Left kidney (tissue), 8 donors: ENCODE measurements at places on chromosomes 6 and 20. TPM values are rescaled to one million over a fixed set of nuclear protein-coding genes. Genes with fewer than 3 reads are reported as not detected.

The LCA5 gene
- polyA plus RNA-seq, result 11.0 TPM

The SLC26A8 gene
- polyA plus RNA-seq, result 0.47 TPM

The ABHD12 gene
- polyA plus RNA-seq, result 50.4 TPM

The ATP6V1G2 gene
- polyA plus RNA-seq, result 8.6 TPM

The CRIP3 gene
- polyA plus RNA-seq, result 7.3 TPM

The PTCHD4 gene
- 1.8 TPM for polyA plus RNA-seq

The LPA gene
- 0.30 TPM for polyA plus RNA-seq

DNA sequence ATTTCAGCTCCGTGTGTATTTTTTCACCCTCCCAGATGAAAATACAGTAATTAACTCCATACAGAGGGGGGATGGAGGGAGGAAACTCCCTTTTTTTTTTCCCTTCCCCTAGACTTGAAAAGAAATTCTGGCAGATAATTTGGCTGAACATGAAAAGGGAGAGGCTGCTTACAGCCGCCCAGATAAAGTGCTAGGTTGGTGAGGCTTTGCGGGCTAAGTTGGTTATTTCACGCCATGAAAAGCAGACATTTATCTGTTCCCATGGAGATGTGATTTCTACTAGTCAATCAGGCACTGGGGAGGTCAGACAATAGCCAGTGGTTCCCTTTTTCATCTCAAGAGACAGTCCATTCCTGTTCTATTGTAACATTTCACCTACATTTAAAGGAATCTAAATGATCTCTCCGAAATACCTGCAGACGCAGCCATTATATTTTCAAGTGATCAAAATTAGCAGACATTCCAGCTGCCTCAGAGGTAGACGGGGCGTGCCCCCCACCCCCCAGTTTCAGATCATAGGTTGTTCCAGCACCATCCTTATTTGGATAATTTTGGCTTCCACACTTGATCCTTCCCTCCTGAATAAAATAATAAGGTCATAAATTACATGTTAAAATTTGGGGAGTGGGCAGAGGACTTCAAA lies 143.9 kb upstream of the ZNF217 start:
- DNase-seq, result no peak

GRCh38 chr6:90005048-90005827 lies 111.0 kb downstream of the GJA10 start:
- no peak for DNase-seq

DNA sequence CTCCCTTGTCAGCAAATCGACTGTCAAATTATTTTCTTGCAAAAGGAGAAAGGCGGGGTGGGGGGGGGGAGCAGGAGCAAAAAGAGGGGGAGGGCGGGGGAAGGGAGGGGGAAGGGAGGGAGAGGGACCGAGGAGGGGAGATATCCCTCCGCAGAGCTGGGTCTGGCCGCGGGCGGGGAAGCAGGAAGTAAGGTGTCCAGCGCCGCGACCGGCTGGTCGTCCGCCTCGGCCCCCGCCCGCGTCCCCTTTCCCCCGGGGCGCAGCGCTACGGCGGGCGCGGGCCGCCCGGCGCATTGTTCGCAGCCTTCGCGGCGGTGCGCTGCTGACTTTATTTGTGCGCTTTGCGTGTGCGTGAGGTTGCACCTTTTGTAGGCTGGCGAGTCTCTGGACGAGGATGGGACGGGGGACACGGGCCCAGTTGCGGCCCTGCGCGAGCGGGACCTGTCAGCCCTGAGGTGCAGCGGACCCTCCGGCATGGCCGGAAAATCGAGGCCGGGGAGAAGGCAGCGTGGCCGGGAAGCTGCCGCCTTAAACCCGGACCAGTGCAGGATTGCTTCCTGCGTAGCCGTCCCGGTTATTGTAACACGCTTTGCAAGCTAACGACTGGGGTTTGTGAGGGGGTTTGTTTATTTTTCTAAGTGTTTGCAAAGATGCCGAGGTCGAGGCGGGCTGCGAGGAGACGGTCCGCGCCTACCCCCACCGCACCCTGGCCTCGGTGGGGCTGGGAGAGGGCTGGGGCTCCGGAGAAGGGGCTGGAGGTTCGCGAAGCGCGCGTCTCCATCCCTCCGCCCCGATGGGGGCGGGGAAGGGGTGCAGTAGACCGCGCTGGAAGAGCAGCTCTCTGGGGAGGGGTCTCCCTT lies 675 bp upstream of the TRERF1 start:
- peak; percentile 81 for DNase-seq

GRCh38 chr6:144292372-144292771 lies 7.2 kb downstream of the UTRN start:
- no peak for DNase-seq

DNA sequence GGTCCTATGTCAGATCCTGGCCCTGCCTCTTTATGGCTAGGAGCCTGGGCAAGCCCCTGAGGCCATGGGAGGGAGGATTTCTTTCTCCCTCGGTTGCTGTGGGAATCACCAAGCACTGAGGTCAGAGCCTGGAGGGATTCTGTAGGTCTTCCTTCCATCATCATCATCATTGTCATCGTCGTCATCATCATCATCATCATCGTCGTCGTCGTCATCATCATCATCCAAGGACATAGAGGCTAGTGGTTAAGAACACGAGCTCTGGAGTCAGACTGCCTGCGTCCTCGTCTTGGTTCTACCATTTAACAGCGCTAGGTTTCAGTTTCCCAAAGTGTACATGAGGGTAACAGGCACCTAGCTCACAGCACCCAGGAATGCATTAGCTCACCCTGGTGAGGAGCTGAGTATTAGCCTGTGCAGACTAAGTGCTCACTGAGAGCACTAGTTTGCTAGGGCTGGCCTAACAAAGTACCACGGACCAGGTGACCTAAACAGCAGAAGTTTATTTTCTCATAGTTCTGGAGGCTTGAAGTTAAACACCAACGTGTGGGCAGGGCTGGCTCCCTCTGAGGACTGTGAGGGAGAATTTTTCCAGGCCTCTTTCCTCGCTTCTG lies 92.5 kb upstream of the CCDC167 start:
- no peak for DNase-seq

- no peak for DNase-seq
These were observed 19.4 kb upstream of the CBFA2T2 start for GRCh38 chr20:33470457-33470856.

GRCh38 chr6:26388014-26388413 lies 5.1 kb downstream of the BTN2A2 start:
- DNase-seq, result no peak

- no peak for DNase-seq
These were observed 70.7 kb upstream of the TRAF3IP2 start for GRCh38 chr6:111676383-111676782.

- DNase-seq, result no peak
These were observed 392.4 kb downstream of the BMP2 start for GRCh38 chr20:7159903-7160302.

GRCh38 chr6:145669627-145670034 lies 65.7 kb downstream of the EPM2A start:
- DNase-seq, result no peak

GRCh38 chr6:159761129-159761872 lies 544 bp upstream of the ACAT2 start:
- peak; percentile 33 for DNase-seq

DNA sequence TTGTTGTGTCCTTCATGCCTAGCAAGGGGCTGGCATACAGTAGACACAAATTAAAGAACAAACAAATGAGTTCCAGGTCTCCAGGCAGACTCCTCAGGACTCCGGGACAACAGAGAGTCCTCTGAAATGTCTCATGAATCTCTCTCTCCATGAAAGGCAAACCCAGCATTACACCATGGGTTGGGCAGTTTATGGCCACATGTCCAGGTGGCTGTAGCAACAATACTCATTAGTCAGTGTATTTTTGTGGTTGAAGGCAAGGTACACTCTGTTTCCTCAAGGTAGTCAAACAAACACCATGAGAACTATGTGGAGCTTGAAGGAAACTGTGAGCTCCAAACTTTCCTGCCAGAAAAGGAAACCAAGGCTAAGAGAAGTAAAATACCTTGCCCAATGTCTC lies 62.2 kb downstream of the KCNB1 start:
- no peak for DNase-seq

GRCh38 chr6:143637691-143638090 lies 40.1 kb upstream of the PHACTR2 start:
- DNase-seq, result no peak

DNA sequence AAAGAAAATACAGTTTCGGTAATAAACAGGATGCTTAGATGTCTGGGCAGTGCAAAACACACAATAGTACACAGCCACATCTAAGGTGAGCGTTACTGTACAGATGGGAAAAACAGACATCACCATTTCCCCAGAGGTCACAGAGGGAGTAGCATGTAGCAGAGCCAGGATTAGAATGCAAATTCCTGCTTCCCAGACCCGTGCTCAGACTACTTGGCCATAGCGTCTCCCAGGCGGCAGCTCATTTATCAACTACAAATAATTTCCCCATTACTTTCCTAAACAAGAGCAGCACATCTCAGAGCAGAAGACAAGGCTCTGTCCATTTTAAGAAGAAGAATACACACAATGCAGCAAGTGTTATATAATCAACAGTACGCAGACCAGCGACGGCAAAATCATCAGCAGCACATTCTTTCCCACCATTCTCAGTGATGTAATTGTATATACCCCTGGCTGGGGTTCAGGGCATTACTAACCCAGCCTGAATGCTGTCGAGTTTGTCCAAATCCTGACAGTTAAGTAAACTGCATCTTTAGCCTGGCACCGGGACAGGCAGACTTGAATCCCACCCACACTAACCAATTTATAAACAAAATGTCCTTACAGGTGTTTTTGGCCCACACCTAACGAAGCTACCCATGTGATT lies 61.9 kb downstream of the CNKSR3 start:
- peak; percentile 45 for DNase-seq
